Activated naive CD8-positive, alpha-beta T cell treated with anti-CD3 and anti-CD28 coated beads, Interleukin-2, amount 10 ng/mL, durations not matched to agents 7 days and 5 days (primary cell): ENCODE measurements at places on chromosomes 3 and 15. TPM values are rescaled to one million over a fixed set of nuclear protein-coding genes. Genes with fewer than 3 reads are reported as not detected.

Gene TRA2B
- 222 TPM for total RNA-seq

- no peak overlapping the region for H3K4me3 ChIP-seq
- DNase-seq: no peak
- H3K4me1 ChIP-seq: no peaks in the 10 kb centered on the region
- H3K36me3 ChIP-seq: no peaks in the 10 kb centered on the region
- no peaks in the 10 kb centered on the region for H3K27me3 ChIP-seq
These were observed 51.5 kb downstream of the GABRB3 start for GRCh38 chr15:26721232-26721967.

GRCh38 chr15:39434163-39434562 lies 146.7 kb upstream of the THBS1 start:
- peaks cover 39% of the 10 kb centered on the region for H3K27me3 ChIP-seq
- H3K4me3 ChIP-seq: no peak overlapping the region
- DNase-seq: no peak
- H3K36me3 ChIP-seq: no peaks in the 10 kb centered on the region
- peaks cover 4% of the 10 kb centered on the region for H3K4me1 ChIP-seq

GRCh38 chr15:70125605-70126004 lies 27.9 kb upstream of the TLE3 start:
- H3K4me1 ChIP-seq: peaks cover 8% of the 10 kb centered on the region
- peaks cover 26% of the 10 kb centered on the region for H3K27me3 ChIP-seq
- peak overlapping the region; percentile 3 for H3K27ac ChIP-seq
- no peak overlapping the region for H3K4me3 ChIP-seq
- DNase-seq: no peak
- peaks cover 3% of the 10 kb centered on the region for H3K36me3 ChIP-seq

DNA sequence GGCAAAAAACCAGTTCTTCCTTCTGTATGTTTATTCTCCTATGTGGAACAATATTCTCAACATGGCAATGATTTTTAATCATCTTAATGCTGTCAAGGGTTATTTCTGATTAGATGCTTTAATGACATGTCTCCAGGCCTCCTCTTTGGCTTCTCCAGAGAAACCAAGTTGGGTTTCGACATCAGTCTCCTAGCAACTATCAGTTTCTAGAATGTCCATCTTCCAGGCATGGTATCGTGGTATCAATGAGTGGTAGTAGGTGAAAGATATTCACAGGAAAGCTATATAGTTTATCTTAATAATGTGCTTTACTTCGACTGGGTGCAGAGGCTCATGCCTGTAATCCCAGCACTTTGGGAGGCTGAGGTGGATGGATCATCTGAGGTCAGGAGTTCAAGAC lies 128.5 kb downstream of the C3orf70 start:
- H3K27me3 ChIP-seq: no peaks in the 10 kb centered on the region
- no peak for DNase-seq
- no peaks in the 10 kb centered on the region for H3K4me1 ChIP-seq
- no peak overlapping the region for H3K4me3 ChIP-seq
- no peak overlapping the region for H3K27ac ChIP-seq

DNA sequence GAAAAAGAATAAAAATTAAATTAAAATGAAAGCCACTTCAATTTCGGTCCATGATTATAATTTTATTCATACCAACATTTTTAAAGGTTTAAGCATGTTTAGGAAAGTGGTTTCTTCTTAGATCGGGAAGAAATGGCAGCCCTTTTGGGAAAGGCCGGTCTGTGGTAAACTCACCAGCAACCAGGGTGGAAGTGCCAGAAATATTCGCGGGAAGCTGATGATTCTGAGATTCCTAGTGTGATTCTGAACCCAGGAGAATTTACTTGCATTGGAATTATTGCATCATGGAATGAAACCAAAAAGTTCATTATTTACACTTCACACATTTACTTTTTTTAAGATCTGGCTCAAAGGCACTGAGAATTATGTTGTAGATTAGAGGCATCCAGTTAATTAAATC lies 97.2 kb upstream of the CCNL1 start:
- H3K4me1 ChIP-seq: no peaks in the 10 kb centered on the region
- H3K4me3 ChIP-seq: no peak overlapping the region
- DNase-seq: no peak
- H3K36me3 ChIP-seq: peaks cover 4% of the 10 kb centered on the region

DNA sequence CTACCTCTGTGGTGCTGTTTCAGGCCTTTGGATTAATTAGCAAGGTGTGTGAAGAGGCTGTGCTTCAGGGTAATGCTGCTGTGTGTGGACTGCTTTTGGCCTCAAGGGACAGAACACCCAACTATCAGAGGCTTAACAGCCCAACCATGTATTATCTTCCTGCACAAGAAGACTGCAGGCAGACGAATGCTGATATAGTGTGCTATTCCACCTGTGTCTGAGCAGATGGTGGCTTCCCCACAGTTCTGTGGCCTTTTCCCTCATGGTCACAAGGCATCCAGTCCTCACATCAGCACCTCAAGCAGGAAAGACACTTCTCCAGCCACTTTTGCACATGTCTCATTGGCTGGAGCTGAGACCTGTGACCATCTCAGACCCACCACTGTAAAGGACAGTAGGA lies 76.6 kb downstream of the CHCHD6 start:
- no peak overlapping the region for H3K4me3 ChIP-seq
- H3K27ac ChIP-seq: no peak overlapping the region
- H3K27me3 ChIP-seq: no peaks in the 10 kb centered on the region

Gene ANKUB1
- total RNA-seq: not detected

Gene LRTM1
- not detected for total RNA-seq

DNA sequence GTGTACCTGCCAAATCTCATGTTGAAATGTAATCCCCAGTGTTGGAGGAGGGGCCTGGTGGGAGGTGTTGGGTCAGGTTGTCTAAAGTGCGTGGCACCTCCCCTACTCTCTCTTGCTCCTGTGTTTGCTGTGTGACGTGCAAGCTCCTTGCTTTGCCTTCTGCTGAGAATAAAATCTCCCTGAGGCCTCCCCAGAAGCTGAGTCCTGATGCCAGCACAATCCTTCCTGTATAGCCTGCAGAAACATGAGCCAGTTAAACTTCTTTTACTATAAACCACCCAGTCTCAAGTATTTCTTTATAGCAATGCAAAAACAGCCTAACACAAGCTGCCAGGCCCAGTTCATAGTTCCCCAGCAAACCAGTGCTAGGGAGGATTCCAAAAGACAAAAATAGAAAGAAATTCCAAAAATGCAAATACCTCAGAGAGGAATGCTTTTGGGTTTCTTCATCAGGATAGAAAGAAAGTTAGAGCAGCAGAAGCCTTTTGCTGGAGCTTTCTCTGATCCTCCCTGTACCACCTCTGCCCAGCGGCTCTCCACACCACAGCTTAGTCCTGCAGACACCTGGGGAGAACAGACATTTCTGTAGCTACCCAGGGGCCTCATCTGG lies 25.9 kb upstream of the CDV3 start:
- H3K27me3 ChIP-seq: peaks cover 2% of the 10 kb centered on the region
- no peaks in the 10 kb centered on the region for H3K36me3 ChIP-seq
- no peak overlapping the region for H3K27ac ChIP-seq
- H3K4me3 ChIP-seq: no peak overlapping the region
- H3K4me1 ChIP-seq: no peaks in the 10 kb centered on the region

Gene CKMT1B
- not detected for total RNA-seq

Gene RFX7
- 42.5 TPM for total RNA-seq

GRCh38 chr3:149486726-149487125 lies 12.2 kb downstream of the TM4SF4 start:
- no peak overlapping the region for H3K27ac ChIP-seq
- no peak for DNase-seq
- H3K4me3 ChIP-seq: no peak overlapping the region
- no peaks in the 10 kb centered on the region for H3K36me3 ChIP-seq
- no peaks in the 10 kb centered on the region for H3K4me1 ChIP-seq

DNA sequence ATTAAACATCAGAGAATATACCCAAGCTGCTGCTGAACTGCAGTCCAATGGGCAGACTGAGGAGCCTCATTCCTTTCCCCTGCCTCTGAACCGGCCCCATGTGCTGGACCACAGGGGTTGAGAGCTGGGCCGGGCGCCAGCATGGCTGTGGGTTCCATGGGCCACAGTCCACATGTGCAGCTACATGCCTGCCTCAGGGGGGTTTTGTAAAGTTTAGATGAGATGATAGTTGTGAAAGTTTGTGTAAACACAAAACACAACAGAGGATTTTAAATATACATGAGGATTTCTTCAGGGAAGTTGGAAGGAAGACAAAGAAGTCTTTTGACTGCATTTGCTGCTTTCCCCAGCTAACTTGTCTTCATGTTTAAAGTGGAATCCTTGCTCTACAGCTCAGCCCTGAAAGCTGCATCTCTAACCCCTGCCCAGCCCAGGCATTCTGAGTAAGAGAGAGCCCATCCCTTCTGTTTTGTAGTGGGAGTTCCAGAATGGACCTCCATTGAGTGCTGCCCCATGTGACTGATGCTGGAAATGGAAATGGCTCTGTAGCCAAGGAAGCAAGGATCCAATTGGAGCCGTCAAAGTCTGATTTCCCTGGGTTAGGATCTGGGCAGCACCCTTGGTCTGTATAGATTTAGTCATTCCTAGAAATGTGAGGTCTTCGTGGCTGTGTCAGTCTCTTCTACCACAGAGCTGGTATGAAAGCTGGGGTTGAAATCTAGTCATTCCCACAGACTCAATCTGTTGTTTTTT lies 17.5 kb downstream of the SLC12A8 start:
- H3K27ac ChIP-seq: no peak overlapping the region
- H3K27me3 ChIP-seq: peaks cover 9% of the 10 kb centered on the region
- H3K4me3 ChIP-seq: no peak overlapping the region
- DNase-seq: no peak
- no peaks in the 10 kb centered on the region for H3K36me3 ChIP-seq

DNA sequence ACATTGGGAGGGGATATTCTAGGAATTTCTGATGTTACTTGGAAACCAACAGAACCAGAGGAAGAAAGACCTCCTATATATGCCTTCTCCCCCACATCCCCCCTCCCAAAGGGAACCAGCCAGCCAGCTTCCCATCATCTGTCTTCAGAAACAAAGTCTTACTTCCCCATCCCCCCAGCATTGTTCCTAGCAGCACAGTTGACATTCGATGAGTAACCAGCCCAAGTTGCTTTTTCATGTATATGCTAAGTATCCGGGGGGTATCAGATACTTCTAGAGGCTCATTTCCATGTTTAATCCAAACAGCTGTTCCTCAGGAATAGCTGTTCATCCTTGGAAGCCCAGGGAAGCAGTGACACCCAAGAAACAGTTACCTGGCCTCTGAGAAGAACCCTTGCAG lies 16.0 kb downstream of the RMDN3 start:
- peak overlapping the region; percentile 9 for H3K27ac ChIP-seq
- peaks cover 19% of the 10 kb centered on the region for H3K4me1 ChIP-seq
- no peak for DNase-seq
- H3K27me3 ChIP-seq: no peaks in the 10 kb centered on the region

Gene MAGEL2
- total RNA-seq: not detected

Gene CMC1
- 45.6 TPM for total RNA-seq

GRCh38 chr3:104411757-104412156 lies 955.0 kb upstream of the ALCAM start:
- no peak for DNase-seq
- H3K27me3 ChIP-seq: no peaks in the 10 kb centered on the region
- no peak overlapping the region for H3K27ac ChIP-seq
- H3K4me1 ChIP-seq: no peaks in the 10 kb centered on the region

- H3K27ac ChIP-seq: no peak overlapping the region
- no peak for DNase-seq
- H3K4me1 ChIP-seq: no peaks in the 10 kb centered on the region
- H3K36me3 ChIP-seq: no peaks in the 10 kb centered on the region
- no peak overlapping the region for H3K4me3 ChIP-seq
These were observed 773.1 kb upstream of the NR2F2 start for GRCh38 chr15:95557226-95558046.
